ENCODE measurements at places on chromosomes 6 and 20.

DNA sequence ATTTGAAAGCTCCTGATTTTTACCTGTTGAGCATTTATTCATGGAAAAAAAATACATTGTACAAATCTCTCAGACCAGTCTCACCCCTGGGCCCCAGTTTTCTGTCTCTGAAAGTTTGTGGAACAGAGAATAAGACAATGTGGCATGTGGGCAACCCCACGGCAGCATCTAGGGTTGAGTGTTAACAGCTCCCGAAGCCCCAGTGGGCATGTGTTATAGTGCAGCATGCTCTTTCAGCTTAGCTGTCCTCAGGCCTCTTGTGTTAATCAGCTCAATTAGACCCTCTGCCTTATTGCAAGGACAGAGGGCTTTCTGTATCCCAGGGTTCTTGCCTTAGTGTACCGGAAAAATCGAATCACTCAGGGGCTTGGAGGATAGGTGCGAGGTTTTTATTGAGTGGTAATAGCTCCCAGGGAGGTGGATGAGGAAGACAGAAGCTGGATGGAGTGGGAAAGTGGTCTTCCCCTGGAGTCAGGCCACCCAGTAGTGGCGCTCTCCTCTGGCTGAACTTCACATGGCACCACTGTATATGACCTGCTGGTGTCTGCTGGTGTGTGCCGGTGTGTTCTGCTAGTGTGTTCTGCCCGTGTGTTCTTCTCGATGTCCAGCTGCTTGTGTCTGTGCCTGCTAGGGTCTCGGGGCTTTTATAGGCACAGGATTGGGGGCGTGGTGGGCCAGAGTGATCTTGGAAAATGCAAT is 382.8 kb downstream of the EPM2A start:
- no peak for DNase-seq

- no peak for DNase-seq
Measured at GRCh38 chr6:1136415-1136774, 175.5 kb upstream of the FOXQ1 start.

GRCh38 chr6:16764188-16764950 is 3.1 kb upstream of the ATXN1 start:
- no peak for DNase-seq

DNA sequence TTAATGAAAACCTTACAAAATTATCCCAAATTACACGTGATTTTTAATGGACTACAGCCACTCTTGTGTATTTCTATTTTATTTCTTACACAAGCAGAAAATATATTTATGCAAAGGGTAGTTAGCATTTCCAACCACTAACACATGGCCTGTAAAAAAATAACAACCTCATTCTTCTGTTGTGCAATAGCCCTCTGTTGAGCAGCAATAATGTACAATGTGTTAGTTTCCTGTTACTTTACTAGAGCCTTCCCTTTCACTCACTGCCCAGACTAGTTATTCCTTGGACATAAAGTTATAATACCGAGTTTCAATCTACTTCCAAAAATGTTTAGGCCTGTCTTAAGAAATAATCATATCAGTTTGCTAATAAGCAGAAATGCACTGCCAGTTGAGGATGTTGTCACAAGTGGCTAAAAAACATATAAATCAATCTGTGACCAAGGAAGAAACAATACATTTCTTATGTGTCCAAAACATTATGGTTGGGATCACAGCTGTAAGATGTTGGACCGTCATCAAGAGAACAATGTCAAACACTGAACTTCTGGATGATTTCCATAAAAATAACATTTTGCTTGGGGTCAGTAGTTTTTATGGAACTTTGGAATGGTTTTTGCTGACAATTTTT is 73.6 kb upstream of the RNF146 start:
- DNase-seq = no peak

GRCh38 chr6:110296241-110297025 is 61.7 kb downstream of the METTL24 start:
- no peak for DNase-seq

DNA sequence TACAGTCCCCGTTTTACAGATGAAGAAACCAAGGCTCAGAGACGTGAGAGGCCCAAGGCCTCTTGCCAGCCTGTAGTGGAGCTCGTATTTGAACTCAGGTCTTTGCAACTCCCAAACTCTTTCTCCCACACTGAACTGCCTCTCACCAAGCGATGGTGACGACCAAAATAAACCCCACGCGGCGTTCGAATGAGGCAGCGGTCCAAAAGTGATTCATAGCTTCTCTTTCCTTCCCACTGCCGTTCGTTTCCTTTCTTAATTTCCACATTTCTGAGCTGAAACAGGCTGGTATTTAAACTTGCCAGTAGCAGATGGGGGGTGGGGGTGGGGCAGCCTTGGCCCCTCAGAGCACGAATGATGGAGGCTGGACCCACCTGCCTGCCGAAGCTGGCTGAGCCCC is 252.9 kb upstream of the KCNG1 start:
- DNase-seq = no peak

DNA sequence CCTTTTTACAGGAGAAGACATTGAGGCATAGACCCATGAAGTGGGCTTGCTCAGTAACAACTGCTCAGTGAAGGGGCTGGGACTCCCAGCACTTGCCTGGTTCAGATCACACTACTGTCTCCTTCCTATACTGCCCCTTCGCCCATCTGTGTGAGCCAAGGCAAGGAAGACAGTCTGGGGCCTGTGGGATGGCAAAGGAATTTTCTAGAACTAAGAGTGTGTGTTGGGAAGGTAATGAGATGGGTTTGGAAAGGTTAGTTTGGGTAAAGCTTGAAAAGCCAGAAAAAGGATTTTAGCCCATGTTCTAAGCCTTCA is 213.3 kb upstream of the AGPAT4 start:
- no peak for DNase-seq

GRCh38 chr6:15775741-15776140 is 112.9 kb upstream of the DTNBP1 start:
- DNase-seq = no peak

DNA sequence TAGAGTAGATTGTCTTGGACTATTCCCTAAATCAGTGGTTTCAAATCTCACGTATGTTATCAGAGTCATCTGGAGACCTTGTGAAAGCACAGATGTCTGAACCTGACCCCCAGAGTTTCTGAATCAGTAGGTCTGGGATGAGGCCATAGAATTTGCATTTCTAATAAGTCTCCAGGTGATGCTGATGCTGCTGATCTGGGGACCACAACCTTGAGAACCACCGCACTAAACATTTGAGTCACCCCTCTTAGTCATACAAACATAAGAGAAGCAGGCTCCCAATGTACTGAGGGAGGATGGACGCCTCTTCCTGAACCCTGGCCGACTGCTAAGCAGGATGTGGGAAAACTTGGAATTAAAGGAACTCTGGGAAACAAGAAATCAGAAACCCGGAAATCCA is 187.8 kb upstream of the PRDM1 start:
- DNase-seq = no peak

GRCh38 chr6:16067568-16067967 is 61.3 kb upstream of the MYLIP start:
- DNase-seq = no peak

DNA sequence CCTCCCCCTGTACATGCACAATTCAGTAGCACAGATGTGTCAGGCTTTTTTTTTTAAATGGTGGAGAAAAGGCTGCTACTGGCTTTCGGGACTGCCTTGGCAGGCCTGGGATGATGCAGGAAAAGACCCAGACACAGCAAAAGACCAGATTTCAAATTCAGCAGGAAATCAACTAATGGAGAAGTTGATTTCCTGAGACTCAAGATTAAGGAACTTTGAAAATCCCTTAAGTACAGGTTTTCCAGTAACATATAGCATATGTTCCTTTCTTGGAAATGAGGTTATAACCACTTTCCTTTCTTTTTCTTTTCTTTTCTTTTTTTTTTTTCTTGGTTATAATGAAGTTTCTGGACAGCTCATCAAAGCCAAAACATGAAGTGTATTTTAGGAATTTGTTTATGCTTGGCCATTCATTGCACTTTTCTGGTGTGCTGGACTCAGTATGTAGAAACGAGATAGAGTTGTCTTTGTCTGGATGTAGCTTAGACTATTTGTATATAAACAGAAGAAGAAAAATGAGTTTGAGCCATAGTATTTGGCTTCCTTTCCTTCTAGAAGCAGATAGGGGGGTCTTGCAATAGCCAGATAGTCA is 119.4 kb downstream of the SASH1 start:
- DNase-seq = no peak

- no peak for DNase-seq
Measured at GRCh38 chr20:25082498-25082873, 545 bp upstream of the VSX1 start.

DNA sequence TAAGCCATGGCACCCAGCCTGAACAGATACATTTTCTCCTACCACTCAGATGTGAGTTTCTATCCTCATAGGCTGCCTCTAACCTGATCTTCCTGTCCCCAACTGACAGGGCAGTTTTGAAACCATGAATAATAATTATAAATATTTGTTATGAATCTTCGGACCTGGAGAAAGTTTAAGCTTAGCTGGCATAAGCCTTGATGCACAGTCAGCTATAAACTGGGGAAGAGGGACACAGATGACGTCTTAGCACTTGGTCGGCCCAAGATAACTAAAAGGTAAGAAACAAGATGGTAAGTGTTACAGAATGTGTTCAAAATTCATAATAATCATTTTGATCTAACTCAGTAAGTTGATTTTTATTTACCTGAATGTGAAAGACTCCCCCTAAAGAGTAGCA is 8.1 kb downstream of the ZKSCAN4 start:
- DNase-seq = no peak

GRCh38 chr6:35267446-35267845 is 7.9 kb downstream of the ZNF76 start:
- no peak for DNase-seq

DNA sequence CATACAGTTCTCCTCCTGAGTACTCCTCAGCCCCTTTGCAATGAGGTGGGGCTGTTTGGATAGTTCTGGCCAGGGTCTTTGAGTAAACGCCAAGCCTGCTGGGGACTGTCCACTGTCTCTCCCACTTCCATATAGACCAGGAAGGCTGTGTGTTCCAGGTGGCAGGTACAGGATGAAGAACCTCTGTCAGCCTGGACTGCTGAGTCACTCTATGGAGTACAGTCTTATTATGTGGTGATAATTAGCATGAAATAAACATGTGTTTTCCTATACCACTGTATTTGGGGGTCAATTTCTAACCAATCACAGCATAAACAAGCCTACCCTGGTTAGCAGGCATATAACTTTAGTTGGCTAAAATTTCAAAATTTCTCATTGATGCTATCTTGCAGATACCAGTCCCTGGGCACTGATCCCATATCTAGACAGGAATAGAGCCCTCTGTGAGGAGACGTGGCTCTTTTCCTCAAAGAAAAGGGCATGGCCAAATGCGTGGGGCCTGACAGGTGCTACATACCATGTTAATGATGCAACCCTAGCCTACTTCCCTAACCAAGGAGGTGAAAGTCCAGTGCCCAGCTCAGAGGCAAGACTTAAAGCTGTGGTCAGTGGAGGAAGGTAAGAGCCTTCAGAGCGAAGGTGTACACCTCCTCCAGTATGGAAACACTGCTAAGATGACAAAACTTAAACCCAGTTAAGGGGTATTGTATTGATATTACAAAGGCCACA is 4.5 kb upstream of the ALDH8A1 start:
- no peak for DNase-seq

- no peak for DNase-seq
Measured at GRCh38 chr6:53864781-53865180, 70.0 kb downstream of the LRRC1 start.

DNA sequence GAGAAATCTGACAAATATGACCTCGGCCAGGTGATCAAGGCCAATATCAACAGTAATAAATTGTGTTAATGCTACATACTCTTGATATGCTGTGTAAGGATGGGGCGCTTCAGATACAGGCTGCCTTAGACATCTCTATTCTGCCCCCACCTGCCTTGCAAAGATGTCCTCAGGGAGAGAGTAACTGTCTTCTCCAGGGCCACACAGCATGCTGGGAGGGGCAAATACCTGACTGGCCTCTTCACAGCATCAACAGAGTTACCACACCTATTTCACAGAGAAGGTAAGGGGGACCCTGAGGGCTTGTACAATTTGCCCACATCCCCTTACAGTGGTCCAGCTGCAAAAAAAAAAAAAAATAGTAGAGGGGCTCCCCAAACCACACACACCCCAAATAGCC is 17.2 kb upstream of the KIAA1755 start:
- DNase-seq = no peak

GRCh38 chr6:32963866-32964265 is 4.5 kb upstream of the BRD2 start:
- DNase-seq = no peak

DNA sequence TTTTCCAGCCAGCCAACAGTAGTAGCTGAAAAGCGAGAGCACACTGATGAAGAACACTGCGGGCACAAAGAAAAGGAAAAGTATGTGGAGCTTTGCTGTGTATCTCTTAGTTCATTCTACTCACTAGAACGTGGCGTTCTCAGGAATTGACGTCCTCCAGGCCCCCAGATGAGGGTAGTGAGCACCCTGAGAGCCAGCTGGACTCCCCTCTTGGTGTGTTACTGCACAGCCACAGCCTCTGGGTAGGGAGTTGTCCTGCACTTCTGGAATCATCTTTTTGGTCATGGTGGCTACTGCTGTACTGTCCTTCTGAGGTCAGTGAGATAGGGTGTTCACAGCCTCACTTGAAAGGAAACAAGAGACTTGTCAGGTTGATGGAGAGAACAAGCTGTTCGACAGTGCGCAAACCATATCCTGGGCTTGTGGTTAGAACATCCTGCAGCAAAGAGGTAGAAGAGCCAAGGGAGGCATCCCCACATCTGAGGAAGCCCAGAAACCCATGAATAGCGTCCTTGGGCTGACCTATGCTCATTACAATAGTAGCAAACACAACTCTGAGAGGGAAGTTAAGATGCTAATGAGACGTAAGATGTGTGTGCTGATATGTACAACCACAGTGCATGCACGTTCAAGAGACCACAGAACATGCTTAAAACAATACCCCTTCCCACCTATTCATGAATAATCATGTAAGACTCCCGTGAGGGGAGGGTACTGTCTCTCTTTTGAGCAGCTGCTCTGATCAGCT is 14.6 kb upstream of the HLA-F start:
- DNase-seq = peak; percentile 58

- no peak for DNase-seq
Measured at GRCh38 chr20:34629342-34629741, 47.5 kb downstream of the PIGU start.

DNA sequence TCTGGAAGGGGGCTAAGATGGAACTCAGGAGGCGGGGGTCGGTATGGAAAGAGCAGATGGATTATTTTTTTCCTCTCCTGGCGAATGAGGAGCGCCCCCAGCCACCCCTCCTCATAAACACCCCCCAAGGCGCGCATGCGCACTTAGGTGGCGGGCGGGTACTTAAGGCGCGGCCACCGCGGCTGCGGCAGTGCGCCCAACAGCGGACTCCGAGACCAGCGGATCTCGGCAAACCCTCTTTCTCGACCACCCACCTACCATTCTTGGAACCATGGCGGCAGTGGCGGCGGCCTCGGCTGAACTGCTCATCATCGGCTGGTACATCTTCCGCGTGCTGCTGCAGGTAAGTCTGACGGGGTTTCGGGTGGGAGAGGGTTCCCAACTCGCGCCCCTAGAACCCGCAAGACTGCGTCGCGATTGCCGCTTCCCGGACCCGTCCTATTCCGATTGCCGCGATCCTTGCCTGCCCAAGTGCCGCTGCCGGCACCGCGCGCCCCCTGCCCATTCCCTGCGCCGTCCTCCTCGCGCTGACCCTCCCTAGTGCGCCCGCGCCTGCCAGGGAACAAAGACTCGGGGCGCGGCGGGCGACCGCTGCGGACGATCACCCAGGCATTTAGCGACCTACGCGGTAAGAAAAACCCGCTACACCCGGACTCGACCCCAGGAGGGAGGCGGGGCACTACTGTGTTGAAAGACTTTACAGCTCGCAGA is at the start of gene NNAT:
TSS of gene NNAT (plus strand) at position 190 of the 711 bp plus-strand sequence. CDS start at position 272, 82 bp downstream.
- DNase-seq = no peak

- DNase-seq = no peak
Measured at GRCh38 chr20:20603339-20603990, 109.0 kb downstream of the RALGAPA2 start.

Data from activated T-helper 1 cell treated with Interleukin-2 at 50 U/mL for 16 hours (primary cell).